ENCODE measurements at places on chromosomes 5 and 9. TPM values are rescaled to one million over a fixed set of nuclear protein-coding genes. Genes with fewer than 3 reads are reported as not detected.

- DNase-seq: no peak
- no peak overlapping the region for H3K4me3 ChIP-seq
- no peaks in the 10 kb centered on the region for H3K4me1 ChIP-seq
- no peak overlapping the region for H3K27ac ChIP-seq
- no peaks in the 10 kb centered on the region for H3K27me3 ChIP-seq
- no peaks in the 10 kb centered on the region for H3K36me3 ChIP-seq
Measured at GRCh38 chr5:133658327-133658726, 46.0 kb upstream of the FSTL4 start.

DNA sequence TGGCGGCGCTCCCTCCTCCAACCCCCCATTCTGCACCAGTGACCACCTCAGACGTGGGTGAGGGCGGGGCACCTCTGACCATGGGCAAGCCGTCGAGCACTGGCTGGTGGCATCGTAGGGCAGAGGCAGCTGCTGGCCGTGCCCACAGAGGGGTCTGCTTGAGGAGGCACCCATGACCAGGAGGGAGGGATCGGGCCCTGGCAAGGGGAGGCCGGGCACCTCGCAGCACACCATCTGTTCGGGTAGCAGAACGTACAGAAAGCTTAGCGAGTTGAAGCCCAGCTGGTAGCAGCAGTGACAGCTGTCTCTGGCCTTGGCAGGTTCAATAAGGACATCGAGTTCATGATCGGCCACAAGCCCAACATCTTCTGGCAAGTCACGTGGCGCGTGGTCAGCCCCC is 4.3 kb upstream of the SLC6A18 start:
- no peak overlapping the region for H3K27ac ChIP-seq
- no peak overlapping the region for H3K4me3 ChIP-seq
- no peak for DNase-seq
- no peaks in the 10 kb centered on the region for H3K4me1 ChIP-seq

DNA sequence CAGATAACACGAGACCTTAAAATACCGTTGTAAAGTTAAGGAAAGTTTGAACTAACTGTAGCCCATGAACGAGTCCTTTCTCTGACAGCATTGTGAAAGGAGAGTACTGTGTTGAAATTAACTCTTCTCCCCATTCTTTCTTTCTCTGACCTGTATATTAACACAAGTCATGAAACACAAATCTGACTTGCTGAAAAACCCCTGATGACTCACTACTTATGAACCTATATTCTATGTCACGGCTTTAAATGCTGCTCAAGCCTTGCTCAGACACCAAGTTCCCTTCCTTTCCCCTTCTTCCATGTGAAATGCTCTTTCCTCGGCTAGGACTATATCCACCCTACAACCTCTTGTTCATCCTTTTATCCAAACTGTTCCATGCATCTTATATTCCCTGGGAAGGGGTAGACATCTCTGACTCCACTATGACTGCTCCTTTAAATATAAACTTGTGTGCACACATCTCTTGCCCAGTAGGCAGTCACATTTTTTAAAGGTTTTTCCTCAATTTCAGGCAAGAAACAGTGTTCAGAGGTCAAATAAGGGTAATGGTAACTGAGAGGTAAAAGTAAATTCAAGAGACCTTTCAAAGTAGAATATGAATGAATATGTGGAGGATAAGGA is 142.9 kb downstream of the NFIB start:
- no peak overlapping the region for H3K4me3 ChIP-seq
- DNase-seq: no peak
- H3K4me1 ChIP-seq: no peaks in the 10 kb centered on the region
- no peaks in the 10 kb centered on the region for H3K36me3 ChIP-seq

- DNase-seq: no peak
- H3K27me3 ChIP-seq: no peaks in the 10 kb centered on the region
- no peak overlapping the region for H3K4me3 ChIP-seq
- peak overlapping the region; percentile 16 for H3K27ac ChIP-seq
Measured at GRCh38 chr5:159181152-159181551, 28.2 kb downstream of the RNF145 start.

DNA sequence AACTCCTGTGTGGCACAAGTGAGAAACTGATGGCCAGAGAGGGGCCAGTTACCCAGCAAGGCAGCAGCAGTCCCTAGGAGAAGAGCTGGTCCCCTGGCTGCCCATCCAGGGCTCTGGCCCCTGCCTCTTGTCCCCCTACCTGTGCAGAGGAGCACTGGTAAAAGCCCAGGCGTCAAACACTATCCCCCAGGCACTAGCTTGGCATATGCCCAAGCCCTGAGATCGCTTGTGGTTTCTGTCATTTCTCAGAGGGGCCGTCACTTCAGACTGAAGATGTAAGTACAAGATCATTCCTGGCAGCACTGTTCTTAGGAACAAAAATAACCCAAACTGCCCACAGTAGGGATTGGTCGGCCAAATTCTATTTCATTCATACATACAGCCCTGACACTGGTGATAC is 53.9 kb downstream of the COL15A1 start:
- no peaks in the 10 kb centered on the region for H3K36me3 ChIP-seq
- no peaks in the 10 kb centered on the region for H3K27me3 ChIP-seq
- no peak for DNase-seq
- no peak overlapping the region for H3K4me3 ChIP-seq

GRCh38 chr9:17531642-17532254 is 47.1 kb upstream of the SH3GL2 start:
- no peak for DNase-seq
- H3K4me3 ChIP-seq: no peak overlapping the region
- no peaks in the 10 kb centered on the region for H3K4me1 ChIP-seq
- no peaks in the 10 kb centered on the region for H3K27me3 ChIP-seq
- H3K27ac ChIP-seq: no peak overlapping the region

GRCh38 chr5:148147415-148147814 is 20.9 kb upstream of the SPINK14 start:
- H3K4me1 ChIP-seq: no peaks in the 10 kb centered on the region
- no peaks in the 10 kb centered on the region for H3K27me3 ChIP-seq
- H3K4me3 ChIP-seq: no peak overlapping the region
- no peak for DNase-seq
- H3K27ac ChIP-seq: no peak overlapping the region

- no peaks in the 10 kb centered on the region for H3K27me3 ChIP-seq
- no peaks in the 10 kb centered on the region for H3K36me3 ChIP-seq
- no peak overlapping the region for H3K27ac ChIP-seq
- H3K4me3 ChIP-seq: no peak overlapping the region
- H3K4me1 ChIP-seq: no peaks in the 10 kb centered on the region
Measured at GRCh38 chr9:101498323-101498722, 35.3 kb upstream of the RNF20 start.

GRCh38 chr5:81147011-81147885 is 85.9 kb upstream of the CKMT2 start:
- H3K4me1 ChIP-seq: no peaks in the 10 kb centered on the region
- H3K27ac ChIP-seq: no peak overlapping the region
- DNase-seq: no peak
- H3K27me3 ChIP-seq: no peaks in the 10 kb centered on the region

DNA sequence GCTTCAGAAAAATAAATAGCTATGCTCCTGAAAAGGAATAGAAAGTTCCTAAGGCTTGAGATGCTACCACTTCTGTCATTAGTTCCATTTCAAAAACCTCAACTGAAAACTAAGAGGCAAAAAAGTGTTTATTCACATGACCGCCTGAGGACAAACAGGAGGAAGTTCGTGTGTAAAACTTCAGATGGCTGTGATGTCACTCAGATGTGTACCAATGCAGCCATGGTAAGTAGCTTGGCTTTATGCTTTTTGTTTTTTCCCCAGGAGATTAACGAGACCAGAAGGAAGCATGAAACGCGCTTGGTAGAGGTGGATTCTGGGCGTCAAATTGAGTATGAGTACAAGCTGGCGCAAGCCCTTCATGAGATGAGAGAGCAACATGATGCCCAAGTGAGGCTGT is 33.0 kb downstream of the LMNB1 start:
- H3K4me3 ChIP-seq: no peak overlapping the region
- peak overlapping the region; percentile 90 for H3K27ac ChIP-seq
- H3K27me3 ChIP-seq: no peaks in the 10 kb centered on the region
- DNase-seq: no peak

DNA sequence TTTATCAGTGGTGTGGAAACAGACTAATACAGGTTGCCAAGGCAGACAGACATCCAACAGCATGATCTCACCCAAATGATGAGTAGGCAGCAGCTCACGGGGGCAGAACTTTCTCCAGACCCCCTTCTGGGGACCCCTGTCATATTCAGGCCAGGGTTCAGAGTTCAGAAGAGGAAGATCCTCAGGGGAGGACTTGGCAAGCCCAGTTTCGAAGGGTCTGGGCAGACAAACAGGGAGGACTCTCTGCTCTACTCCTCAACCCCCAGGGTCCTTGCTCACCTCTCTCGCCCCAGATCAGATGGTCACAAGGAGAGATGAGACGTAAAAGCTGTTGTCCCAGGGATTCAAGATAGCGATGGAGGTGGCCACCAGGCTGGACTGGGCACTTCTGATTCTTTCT is 215.1 kb upstream of the MVB12B start:
- DNase-seq: peak; percentile 16
- H3K27me3 ChIP-seq: no peaks in the 10 kb centered on the region
- H3K4me1 ChIP-seq: no peaks in the 10 kb centered on the region
- H3K36me3 ChIP-seq: no peaks in the 10 kb centered on the region

DNA sequence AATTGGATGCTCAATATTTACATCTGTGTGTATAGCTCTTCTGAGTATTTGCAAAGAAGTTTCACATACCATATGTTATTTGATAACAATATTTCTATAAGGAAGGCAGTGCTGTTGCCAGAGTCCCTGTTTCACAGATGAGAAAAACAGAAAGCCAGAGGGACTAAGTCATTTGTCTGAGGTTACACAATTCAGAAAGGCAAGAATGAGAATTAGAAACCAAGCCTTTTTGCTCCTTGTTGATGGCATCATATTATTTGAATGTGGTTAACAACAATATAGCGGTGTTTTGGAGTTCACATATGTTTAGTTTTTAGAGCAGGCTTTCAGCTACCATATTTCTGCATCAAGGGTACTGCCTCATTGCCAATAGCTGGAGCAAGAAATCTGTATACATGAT is 110.9 kb upstream of the PRLR start:
- DNase-seq: no peak
- no peak overlapping the region for H3K27ac ChIP-seq
- H3K36me3 ChIP-seq: no peaks in the 10 kb centered on the region
- H3K27me3 ChIP-seq: no peaks in the 10 kb centered on the region
- no peaks in the 10 kb centered on the region for H3K4me1 ChIP-seq

DNA sequence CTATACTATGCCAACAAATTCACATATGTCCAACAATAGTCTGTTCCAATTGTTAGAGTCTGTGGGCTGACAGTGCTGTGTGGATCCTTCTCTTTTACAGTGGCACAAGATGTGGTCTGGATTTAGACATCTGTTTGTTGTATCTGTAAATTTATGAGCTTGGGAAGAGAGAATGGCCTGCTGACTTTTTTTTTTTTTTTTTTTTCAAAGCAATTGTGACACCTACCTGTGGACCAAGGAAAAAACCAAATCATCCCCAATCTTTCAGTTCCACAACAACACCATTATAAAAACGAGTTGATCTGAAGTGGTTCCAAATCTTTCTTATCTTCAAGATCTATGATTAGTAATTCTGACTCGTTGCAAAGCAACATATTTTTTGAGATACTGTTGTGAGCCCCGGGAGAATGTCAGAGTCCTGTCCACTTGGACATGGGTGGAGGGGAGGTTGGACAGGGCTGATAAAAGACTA is 4.9 kb downstream of the IRX2 start:
- H3K27me3 ChIP-seq: peaks cover 88% of the 10 kb centered on the region
- DNase-seq: no peak
- no peaks in the 10 kb centered on the region for H3K36me3 ChIP-seq
- H3K4me3 ChIP-seq: no peak overlapping the region
- peaks cover 20% of the 10 kb centered on the region for H3K4me1 ChIP-seq

- no peak overlapping the region for H3K27ac ChIP-seq
- H3K4me1 ChIP-seq: no peaks in the 10 kb centered on the region
- no peaks in the 10 kb centered on the region for H3K36me3 ChIP-seq
- DNase-seq: no peak
- no peaks in the 10 kb centered on the region for H3K27me3 ChIP-seq
- H3K4me3 ChIP-seq: no peak overlapping the region
Measured at GRCh38 chr9:24614070-24614469, 68.4 kb upstream of the IZUMO3 start.

GRCh38 chr5:40037713-40038112 is 612.9 kb upstream of the DAB2 start:
- no peak overlapping the region for H3K27ac ChIP-seq
- H3K36me3 ChIP-seq: no peaks in the 10 kb centered on the region
- no peak for DNase-seq
- no peaks in the 10 kb centered on the region for H3K27me3 ChIP-seq

The OR13C3 gene
- not detected for total RNA-seq

The NSD1 gene
- total RNA-seq: 67.8 TPM

The TLX3 gene
- not detected for total RNA-seq

The IL3 gene
- not detected for total RNA-seq

The MLANA gene
- not detected for total RNA-seq

The RHOBTB3 gene
- 33.2 TPM for total RNA-seq

The HNRNPA0 gene
- 11.7 TPM for total RNA-seq

The PCA3 gene
- not detected for total RNA-seq

The PFN3 gene
- total RNA-seq: not detected

The SLC36A3 gene
- total RNA-seq: not detected

The LEAP2 gene
- total RNA-seq: 2.3 TPM

The KIF27 gene
- 11.3 TPM for total RNA-seq

Data from spleen (tissue), 13 donors.